ENCODE measurements at places on chromosomes 5 and 9.

GRCh38 chr5:141965071-141965470 lies 3.8 kb upstream of the RNF14 start:
- no peak for DNase-seq

- DNase-seq: no peak
These were observed 66.7 kb downstream of the KCNT1 start for GRCh38 chr9:135768516-135769218.

- DNase-seq: no peak
These were observed 54.2 kb downstream of the MAPKAP1 start for GRCh38 chr9:125652759-125653158.

DNA sequence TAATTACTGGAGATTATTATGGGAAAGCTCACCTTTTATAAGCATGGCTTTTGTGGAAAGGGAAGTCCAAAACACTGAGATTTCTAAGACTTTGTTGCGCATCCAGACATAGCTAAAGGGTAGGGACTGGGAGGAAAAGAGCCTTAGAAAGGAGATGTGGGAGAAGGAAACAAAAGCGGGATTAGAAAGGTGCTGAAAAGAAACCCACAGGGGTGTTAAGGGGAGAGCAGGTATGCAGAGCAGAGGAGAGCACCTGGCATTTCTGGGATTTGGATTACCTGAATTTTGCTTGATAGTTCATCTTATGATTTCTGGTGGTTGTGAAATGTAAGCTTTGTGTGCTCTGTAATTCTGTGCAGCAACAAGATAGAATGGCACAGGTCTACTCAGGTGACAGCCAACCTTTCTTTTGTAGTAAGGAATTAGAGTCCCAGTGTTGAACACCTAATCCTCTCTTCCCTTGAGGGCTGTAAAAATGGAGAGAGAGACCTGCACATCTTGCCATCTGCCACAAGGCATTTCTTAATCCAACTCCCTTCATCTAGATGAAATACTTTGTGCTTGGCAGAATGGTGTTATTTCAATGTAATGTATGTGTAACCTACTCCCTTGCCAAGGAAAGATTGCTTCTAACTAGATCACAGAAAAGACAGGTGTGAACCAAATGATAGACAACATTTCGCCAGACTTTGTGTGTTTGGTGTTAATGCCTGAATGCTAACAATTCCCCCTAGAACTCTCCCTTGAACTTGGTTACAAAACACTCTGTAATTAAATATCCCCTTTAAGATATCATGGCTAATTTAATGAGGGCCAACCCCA lies 47.4 kb downstream of the ATPSCKMT start:
- DNase-seq: no peak

GRCh38 chr5:90248640-90249039 lies 160.9 kb downstream of the CETN3 start:
- no peak for DNase-seq

DNA sequence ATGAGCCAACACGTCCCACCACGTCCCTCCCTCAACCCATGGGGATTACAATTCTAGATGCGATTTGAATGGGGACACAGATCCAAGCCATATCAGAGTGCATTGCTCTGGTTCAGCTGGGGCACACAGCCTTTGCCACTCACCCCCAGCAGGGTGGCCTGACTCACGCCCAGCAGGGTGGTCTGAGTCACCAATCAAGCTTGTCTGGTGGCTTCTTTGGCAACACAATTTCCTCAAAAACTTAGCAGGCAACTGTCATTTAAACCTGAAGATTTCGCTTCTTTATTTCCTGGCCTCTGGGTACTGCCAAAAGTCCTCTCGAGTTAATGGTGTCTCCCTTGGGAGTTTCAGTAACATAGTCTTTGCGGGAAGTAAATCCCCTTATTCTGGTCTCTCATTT lies 16.3 kb upstream of the SEMA5A start:
- peak; percentile 67 for DNase-seq

DNA sequence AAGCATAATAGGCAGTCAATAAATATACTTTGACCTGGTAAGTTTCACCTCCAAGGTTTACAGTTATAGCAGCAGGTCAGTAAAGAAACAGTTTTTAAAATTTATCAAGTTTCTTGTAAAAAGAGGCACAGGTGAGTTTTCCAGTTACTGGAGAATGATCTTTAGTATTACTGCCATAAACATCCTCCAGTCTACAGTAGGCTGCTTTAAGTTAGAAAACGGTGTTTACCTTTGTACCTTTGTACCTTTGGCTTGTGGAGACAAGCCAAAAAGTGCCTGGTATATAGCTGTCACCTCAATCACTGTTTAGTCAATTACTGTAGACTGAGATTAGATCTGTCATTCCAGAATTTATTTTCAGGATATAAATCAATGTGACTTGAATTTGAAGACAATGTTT lies 42.7 kb upstream of the SRFBP1 start:
- no peak for DNase-seq

GRCh38 chr9:112863214-112863613 lies 27.5 kb downstream of the SLC46A2 start:
- DNase-seq: peak; percentile 58

DNA sequence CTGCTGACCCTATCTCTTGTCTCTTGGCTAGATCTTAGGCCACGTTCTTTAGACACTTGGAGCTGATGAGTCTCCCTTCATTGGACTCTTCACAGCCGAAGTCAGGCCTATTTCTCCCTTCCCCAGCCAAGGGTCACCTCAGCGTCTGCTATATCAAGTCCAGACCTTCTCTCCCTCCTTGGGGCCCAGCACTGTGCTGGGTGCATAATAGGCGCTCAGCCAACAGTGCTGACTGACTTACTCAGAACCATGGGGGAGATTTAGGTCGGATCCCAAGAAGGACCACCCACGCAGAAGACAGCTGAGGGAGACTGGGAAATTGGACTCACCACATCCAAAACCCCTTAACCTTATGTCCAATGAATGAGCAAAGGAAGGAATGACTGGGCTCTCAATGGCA lies 5.6 kb upstream of the AMBP start:
- no peak for DNase-seq

Data from GM23248 (cell line).